ENCODE measurements at places on chromosomes 13 and 19.
A peak's percentile ranks its signal among the peaks of the same experiment; 100 is the strongest.

- DNase-seq, result no peak
Measured at GRCh38 chr13:99335603-99336002, 28.4 kb upstream of the GPR183 start.

DNA sequence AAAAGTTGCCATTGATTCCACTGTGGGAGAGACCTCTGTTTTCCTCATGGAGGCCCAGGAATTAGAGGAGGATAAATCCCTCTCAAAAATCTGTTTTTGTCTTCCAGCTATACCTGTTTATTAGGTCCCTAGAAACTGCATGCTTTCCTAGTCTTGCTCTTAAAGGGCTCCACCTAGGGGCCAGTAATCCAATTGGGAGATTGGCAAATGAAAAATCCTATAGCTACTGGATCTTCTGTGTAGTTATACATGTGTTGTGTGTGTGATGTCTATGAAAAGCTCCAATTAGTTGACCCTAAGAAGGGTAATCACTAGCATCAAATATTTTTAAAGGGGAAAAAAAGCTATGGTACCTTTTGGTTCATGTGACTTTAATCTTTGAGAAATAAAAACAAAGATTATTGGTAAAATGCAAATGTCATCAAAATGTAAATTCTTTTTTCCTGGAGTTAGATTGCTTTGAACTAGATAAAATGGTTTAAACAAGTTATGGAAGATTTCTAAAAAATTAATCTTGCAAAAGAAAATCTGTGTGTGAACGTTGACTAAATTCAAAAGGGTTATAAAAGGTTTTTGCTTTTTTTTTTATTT is 63.4 kb upstream of the C1QTNF9B start:
- no peak for DNase-seq

GRCh38 chr19:6126335-6126974 is 9.0 kb upstream of the ACSBG2 start:
- DNase-seq, result peak; percentile 32

DNA sequence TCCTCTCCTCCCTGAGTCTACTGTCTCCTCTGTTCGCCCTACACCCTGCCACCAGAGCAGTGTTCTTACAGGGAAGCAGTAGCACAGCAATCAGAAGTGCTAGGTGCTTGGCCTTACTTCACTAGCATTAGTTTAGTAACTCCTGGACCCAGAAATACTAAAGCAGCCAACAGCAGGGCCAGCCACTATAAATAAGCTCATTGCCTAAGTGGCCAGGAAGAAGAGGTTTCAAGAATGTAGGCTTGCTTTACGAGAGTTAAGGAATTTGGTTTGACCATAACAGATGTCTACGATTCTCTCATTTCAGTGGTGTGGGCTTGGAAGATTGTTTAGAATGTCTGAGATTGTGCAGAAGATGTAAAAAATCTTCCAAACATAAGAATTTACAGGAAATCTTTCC is 103.3 kb downstream of the ZAR1L start:
- no peak for DNase-seq

DNA sequence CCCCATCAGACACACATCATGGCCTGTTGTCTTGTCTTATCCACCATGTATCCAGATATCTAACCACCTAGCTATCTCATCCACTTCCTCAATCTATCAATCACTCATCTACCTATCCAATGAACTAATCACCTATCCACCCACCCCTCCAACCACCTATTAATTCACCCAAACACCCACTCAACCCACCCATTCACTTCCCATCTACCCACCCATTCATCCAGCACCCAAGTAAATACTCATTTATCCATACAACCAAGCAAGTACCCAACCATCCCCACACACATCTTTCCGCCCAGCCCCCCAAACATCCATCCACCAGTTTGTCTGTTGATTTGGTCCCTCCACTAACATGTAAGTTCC is 753 bp upstream of the WIZ start:
- no peak for DNase-seq

GRCh38 chr13:111409413-111409812 is 89.0 kb downstream of the TEX29 start:
- DNase-seq, result no peak
